ENCODE measurements at places on chromosomes 11 and 22. TPM values are rescaled to one million over a fixed set of nuclear protein-coding genes. Genes with fewer than 3 reads are reported as not detected.

Gene DBX1
- polyA plus RNA-seq, result not detected

DNA sequence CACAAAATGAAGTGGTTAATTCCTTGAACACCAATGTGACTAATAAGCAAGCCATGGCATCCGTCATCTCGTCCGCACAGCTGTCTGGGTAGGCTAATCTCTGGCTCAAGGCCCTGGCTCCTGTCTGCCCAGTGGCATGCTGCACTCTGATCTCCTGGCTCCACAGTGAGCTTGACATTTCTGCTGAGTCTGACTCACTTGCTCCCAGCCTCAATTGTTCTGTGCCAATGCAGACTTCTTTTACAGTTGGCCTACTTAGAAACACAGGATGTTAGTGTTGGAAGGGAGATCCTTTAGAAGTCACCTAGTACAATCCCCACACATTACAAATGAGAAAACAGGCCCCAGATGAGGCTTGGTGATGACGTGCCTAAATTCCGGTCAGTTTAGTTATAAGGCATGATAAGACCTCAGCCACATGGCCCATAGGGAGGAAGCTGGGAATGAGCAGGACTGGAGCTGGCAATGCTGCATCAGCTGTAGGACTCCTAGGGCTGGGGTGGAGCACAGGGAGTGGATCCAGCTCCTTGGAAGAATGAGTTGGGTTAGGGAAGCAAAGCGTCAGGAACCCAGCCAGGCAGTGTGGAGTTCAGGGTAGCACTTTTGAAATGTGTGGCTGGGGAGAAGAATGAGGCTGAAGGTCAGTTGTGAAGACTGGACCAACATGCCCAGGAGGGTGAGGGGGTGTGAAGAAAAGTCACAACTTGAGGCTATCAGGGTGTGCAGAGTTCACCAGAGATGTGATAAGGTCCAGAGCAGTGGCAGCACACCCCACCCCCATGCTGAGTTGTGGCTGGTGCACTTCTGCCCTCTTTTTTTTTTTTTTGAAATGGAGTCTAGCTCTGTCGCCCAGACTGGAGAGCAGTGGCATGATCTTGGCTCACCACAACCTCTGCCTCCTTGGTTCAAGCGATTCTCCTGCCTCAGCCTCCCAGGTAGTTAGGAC lies 70.2 kb upstream of the EED start:
- H3K36me3 ChIP-seq, result no peaks in the 10 kb centered on the region
- H3K27me3 ChIP-seq, result no peaks in the 10 kb centered on the region
- DNase-seq, result peak; percentile 36
- peak overlapping the region; percentile 61 for H3K27ac ChIP-seq
- peaks cover 12% of the 10 kb centered on the region for H3K4me1 ChIP-seq

- no peak overlapping the region for H3K4me3 ChIP-seq
- DNase-seq, result no peak
- no peaks in the 10 kb centered on the region for H3K36me3 ChIP-seq
- no peaks in the 10 kb centered on the region for H3K4me1 ChIP-seq
Measured at GRCh38 chr11:94332814-94333213, 28.4 kb downstream of the IZUMO1R start.

GRCh38 chr11:68298659-68299516 lies 13.5 kb upstream of the LRP5 start:
- peaks cover 4% of the 10 kb centered on the region for H3K27me3 ChIP-seq
- H3K4me3 ChIP-seq, result no peak overlapping the region
- no peak overlapping the region for H3K27ac ChIP-seq
- no peaks in the 10 kb centered on the region for H3K36me3 ChIP-seq

- DNase-seq, result no peak
- H3K4me1 ChIP-seq, result peaks cover 51% of the 10 kb centered on the region
- no peak overlapping the region for H3K4me3 ChIP-seq
- peak overlapping the region; percentile 78 for H3K27ac ChIP-seq
Measured at GRCh38 chr22:32830473-32830872, 29.0 kb downstream of the TIMP3 start.
